ENCODE measurements at places on chromosomes 16 and 17. TPM values are rescaled to one million over a fixed set of nuclear protein-coding genes. Genes with fewer than 3 reads are reported as not detected.

KRT40 gene
- total RNA-seq, result not detected

ARL5C gene
- total RNA-seq, result not detected

AOC2 gene
- 5.6 TPM for total RNA-seq

OR1A1 gene
- not detected for total RNA-seq

PRDM7 gene
- not detected for total RNA-seq

RNF157 gene
- 11.4 TPM for total RNA-seq

HEATR9 gene
- total RNA-seq, result not detected

GPRC5C gene
- 125 TPM for total RNA-seq

OR1F1 gene
- not detected for total RNA-seq

VAC14 gene
- total RNA-seq, result 62.8 TPM

MBTD1 gene
- 16.8 TPM for total RNA-seq

NPIPA2 gene
- 2.1 TPM for total RNA-seq

CTRL gene
- total RNA-seq, result 2.7 TPM

TADA2A gene
- 24.0 TPM for total RNA-seq

TP53TG3C gene
- total RNA-seq, result not detected

RPTOR gene
- total RNA-seq, result 24.9 TPM

KRTAP9-4 gene
- not detected for total RNA-seq

KRT15 gene
- total RNA-seq, result 0.09 TPM

All from cardiac muscle cell (in vitro differentiated cells and primary cell).